Mucosa of descending colon (tissue), 3 donors: ENCODE measurements at places on chromosomes 16 and 17. TPM values are rescaled to one million over a fixed set of nuclear protein-coding genes. Genes with fewer than 3 reads are reported as not detected.

The CACNG4 gene
- total RNA-seq = 0.26 TPM

GRCh38 chr17:63370696-63371095 lies 75.4 kb downstream of the CYB561 start:
- DNase-seq = no peak

The ST6GALNAC1 gene
- 90.2 TPM for total RNA-seq

DNA sequence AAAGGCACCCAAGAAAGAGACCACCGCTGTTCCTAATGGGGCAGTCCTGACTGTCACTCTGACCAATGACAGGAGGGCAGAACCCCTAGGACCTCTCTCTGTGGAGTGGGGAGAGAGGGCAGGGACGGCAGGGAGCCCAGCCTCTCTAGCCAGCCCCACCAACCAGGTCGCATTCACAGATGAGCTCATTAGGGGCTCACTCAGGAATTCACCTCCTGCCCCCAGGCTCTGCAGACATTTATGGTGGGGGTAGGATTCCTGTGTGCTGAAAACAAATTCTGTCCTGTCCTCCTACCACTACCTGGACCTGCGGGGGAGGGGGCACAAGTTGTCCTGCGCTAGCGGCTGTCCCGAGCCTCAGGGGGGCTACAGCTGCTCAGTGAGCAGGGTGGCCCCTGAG lies 27.7 kb upstream of the GPRC5C start:
- DNase-seq = no peak

DNA sequence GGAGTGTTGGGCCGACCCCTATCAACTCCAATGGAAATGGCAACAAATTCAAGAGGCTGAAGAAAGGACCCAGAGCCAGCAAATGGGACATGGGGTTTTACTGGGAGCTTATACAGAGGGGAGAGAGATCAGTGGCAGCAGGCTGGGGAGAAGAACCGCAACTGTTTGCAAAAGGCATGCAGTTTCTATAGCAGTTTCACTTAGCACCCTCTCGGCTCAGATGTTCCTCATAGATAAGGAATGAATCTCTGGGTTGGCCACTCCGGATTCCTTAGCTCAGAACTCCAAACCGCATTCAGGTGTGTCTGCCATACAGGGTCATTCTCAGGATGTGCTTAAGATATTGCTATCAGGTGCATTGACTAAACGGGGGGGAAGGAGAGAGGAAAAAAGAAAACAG lies 71.1 kb upstream of the RPL38 start:
- no peak for DNase-seq

GRCh38 chr17:1978396-1978949 lies 46.7 kb downstream of the RTN4RL1 start:
- DNase-seq = no peak

GRCh38 chr17:40633871-40634270 lies 13.7 kb downstream of the SMARCE1 start:
- no peak for DNase-seq

The FLYWCH1 gene
- total RNA-seq = 34.3 TPM

GRCh38 chr16:10950393-10950792 lies 6.0 kb downstream of the CLEC16A start:
- no peak for DNase-seq

The NGFR gene
- total RNA-seq = 2.0 TPM

DNA sequence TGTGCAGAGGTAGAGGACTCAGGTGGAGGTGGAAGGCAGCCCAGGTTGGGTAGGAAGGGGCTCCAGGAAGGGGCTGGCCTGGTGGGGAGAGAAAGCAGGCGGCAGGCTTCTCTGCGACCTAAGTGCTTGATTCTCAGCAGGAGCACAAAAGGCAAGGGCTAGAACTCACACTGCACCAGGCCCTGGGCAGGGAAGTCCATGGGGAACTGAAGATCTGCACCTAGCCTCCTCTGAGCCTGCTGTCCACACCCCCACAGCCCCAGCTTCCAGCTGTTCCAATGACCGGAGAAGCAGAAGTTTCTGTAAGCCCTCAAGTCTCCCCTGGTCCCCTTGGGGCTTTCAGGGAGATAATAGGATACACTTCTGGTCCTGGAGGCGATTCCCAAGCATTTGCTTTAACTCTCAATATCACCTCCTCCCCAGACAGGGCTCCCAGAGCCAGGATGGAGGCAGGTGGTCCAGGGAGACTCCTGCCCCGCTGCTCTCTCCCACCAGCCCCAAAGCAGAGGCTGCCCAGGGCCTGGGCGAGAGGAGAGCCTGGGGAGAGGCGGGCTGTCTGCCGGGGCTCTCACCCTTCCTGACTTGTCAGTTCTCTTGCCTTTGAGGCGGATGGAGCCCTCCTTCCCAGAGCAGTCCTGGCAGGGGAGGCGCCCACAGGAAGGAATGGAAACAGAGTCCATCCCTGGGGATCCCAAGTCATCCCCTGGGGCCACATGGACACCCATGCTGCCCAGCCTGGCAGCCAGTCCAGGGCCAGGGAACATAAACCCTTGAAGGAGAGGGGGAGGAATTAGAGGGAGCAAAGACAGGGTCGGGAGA lies 126.0 kb downstream of the RBFOX3 start:
- no peak for DNase-seq

The LAT gene
- total RNA-seq = 8.5 TPM

DNA sequence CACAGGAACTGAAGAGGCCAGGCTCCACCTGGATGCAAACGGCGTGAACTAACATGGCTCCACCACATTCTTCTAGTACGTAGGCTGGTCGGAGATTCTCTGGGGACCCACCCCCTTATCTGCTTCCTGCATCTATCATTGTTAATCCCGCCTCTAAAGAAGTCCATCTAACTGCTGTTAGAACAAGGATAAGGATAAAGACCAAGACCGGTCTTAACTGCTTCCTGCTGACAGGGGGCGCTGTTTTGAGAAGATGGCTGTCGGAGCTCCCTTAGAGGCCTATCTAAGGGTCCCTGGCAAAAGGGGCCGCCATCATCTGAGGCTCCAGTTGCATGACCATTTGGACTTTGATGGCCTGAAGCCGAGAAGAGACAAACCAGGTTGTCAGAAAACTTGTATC lies 25.8 kb upstream of the TNFSF12 start:
- DNase-seq = no peak

DNA sequence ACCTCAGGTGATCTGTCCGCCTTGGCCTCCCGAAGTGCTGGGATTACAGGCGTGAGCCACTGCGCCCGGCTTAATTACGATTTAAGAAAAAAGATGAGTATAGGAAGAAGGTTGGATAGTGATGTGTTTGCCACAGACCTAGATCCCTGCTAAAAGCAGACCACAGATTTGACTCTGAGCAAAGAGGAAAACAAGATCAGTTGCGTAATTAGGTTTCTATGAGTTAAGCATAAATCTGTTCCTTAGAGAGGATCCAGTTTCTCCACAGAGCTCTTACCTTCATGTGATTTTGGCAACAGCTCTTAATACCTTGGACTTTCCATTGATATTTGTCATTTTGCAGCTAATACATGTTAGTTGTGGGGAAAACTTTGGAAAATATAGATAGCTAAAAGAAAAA lies 31.1 kb downstream of the CDH1 start:
- DNase-seq = no peak

DNA sequence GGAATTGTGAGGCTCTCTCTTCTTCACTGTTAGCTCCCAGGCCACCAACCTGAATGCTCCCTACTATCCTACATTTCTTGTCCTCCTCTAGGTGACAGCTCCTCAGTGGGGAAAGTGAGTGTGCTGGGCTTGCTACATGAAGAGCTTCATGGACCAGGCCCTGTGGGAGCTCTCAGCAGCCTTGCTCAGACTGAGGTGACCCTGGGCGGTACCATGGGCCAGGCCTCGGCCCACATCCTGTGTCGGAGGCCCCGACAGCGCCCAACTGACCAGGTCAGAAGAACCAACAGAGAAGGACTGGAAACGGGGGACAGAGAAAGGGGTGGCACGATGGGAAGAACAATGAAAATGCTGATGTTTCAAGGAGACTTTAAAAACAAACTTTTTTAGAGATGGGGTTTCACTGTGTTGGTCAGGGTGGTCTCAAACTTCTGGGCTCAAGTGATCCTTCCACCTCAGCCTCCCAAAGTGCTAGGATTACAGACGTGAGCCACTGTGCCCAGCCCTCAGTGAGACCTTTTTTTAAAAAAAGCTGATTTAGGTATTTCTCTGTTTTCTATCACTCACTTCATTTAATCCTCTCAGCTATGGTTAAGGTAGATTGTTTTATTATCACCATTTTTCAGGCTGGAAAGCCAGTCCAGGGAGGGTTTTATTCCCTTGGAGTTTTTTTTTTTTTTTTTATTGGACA lies 4.9 kb downstream of the ELP5 start:
- no peak for DNase-seq

DNA sequence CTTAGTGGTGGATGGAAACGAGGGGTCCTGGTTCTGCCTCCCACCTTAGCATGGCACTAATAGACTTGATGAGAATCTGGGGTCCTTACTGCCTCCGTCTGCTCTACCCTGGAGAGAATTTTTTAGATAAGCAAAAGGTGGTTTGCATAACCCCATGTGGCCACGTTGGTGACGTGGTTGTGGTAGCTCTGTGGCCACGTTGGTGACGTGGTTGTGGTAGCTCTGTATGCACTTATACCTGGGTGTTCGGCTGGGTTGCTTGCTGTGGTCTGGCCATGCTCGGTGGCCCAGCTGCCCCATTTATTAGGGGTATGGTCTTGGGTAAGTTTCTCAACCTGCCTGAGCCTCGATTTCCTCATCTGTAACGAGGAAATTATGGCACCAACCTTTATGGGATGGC lies 13.0 kb downstream of the SPIRE2 start:
- no peak for DNase-seq

DNA sequence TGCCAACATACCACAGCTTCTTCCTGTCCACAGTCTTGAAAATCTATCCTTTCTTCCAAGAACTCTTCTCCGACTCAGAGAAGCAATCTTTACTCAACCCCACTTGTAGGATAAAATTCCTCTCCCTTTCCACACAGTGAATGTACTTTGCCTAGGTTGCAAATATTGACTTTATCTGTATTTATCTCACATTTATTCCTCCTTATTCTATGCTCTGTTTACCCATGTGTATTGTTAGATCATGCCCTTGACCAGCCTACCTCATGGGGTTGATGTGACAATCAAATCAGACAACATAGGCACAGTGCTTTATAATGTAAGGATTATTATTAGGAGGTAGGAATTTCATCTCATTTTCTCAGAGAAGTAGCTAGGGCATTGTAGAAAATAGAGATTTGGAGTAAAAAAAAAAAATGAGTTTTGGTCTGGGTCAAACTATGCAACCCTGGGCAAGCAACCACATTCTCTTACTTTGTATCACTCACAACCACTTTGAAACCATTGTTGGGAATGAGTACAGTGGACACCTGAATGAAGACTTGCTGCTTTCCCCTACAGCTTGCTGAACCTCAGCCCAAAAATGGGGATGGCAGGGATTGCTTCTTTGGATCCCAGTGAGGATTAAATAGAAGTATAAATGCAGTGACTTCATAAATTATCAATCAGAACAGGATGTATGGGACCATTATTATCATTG lies 9.1 kb upstream of the SLC35B1 start:
- DNase-seq = no peak

DNA sequence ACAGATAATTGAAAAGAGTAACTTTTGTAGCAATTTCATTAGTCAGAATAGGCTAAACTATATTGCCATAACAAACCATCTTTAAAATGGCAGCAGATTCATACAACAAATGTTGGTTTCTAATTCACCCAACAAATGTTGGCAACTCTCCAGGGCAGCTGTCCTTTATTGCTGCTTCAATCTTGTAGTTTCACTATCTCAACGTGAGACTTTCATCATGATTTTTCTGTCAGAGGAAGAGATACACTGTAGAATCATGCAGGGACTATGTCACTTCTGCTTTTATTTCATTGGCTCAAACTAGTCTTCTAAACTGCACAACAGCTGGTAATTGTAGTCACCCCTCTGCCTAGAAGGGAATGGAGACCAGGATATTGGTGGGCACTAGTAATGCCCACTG lies 174.2 kb downstream of the TANC2 start:
- peak; percentile 60 for DNase-seq

The PRPSAP2 gene
- total RNA-seq = 42.1 TPM

The CD68 gene
- 41.4 TPM for total RNA-seq

- peak; percentile 25 for DNase-seq
Observed at GRCh38 chr16:23863511-23864422, 28.0 kb downstream of the PRKCB start.

- DNase-seq = no peak
Observed at GRCh38 chr16:47888142-47888541, 267.7 kb downstream of the ABCC12 start.

- DNase-seq = peak; percentile 71
Observed at GRCh38 chr17:16491703-16492612, at the start of gene LRRC75A. LRRC75A (minus strand) TSS chr17:16492193; CDS start chr17:16491990, 203 bp downstream.

DNA sequence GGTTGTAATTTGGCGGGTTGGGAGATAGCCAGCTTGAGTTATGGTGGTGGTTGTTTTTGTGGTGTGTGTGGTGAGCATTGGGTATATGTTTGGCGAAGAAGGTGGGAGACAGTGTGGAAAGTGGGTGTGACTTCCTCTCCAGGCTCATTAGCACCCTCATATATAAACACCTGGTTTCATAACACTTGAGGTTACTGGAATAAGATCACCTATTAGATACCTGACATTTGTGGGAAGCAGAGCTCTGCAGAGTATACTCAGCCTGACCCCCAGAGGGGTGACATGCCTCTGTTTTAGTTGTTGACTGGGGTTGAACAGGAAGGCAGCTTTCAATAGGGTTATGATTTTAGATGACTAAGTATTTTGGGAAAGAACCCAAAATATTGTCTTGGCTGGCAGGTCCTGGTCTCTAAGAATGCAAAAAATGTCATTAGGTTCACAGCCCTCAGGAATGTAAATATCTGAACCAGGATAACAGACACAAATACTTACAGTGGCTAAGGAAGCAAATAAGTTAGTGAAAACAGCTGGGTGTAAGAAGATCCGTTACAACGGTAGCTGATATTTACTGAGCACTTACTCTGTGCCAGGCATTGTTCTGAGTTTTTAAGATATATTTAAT lies 18.3 kb upstream of the EFCAB13 start:
- DNase-seq = no peak

The C17orf67 gene
- total RNA-seq = 1.1 TPM

DNA sequence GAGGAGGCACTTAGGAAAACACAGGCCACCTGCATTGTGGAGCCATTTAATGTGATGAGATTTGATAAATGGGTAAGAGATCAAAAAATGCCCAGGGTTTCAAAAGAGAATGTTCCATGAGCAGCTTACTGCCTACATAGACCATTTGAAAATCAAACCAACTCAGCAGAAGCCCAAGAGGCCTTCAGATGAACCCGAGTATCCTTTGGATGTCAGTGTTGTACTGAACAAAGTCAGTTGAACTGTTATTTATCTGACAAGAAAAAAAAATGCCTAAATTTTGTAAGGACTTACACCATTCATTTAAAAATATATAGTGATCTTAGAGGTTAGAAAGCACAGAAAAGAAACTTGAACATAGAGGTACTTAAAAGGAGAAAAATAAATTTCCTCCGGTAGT lies 381.7 kb downstream of the ZFHX3 start:
- DNase-seq = no peak

GRCh38 chr16:4323071-4323844 lies 7.4 kb downstream of the GLIS2 start:
- no peak for DNase-seq
